Memory B cell (primary cell): ENCODE measurements at places on chromosomes 13 and 19.

DNA sequence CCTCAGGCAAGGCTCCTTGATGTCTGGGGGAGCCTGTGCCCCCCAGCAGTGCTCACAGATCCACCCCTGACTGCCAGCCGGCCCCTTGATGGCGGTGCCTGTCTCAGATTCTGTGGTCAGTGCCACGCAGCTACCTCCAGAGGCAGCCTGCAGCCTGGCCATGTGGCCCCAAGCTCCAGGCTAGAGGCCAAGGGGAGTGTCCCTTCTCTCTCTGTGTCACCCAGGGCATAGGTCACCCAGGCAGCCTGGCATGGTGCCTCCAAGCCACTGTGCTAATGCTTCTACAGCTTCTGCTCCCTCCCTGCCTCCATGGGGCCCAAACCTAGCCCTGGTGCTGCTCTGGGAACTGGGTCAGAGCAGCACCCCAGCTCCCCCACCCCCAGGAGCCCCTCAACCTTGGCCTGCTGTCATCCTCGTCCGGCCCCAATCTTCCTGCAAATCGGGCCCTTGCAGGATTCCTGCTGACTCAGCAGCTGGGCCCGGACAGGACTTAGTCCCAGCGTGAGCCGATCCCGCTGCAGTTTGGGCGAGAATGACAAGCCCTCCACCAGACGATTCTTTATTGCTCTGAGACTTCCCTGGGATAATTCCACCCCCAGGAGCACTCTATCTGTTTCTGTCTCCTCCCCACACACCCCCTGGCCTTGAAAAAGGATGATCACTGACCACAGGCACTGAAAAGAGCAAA, 2.8 kb upstream of the ARL11 start:
- H3K27ac ChIP-seq: no peak overlapping the region
- no peak for DNase-seq
- H3K4me1 ChIP-seq: peaks cover 9% of the 10 kb centered on the region
- no peaks in the 10 kb centered on the region for H3K36me3 ChIP-seq

DNA sequence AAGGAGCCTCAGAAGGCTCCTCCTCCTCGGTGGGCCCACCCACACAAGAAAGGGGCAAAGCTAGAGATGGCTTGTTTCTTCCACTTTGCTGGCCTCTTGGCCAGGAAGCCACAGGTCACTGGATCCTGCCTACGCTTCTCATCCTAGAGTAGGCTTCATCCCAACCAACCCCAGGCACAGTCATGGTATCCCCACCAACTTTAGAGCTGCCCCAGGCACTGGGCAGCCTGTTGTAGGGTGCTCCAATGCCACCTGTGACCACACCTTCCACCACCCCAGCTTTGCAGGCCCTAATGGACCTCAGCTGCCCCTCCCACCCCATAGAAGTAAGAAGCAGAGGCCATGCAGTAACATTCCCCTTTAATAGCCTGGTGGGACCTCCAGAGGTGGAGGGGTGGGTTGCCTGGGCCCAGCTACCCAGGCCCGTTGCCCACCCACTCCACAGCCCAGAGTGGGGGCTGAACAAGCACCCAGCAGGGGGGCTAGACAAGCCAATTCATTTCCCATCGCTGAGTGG, 522 bp upstream of the CHMP2A start:
- no peak for DNase-seq
- H3K36me3 ChIP-seq: peaks cover 26% of the 10 kb centered on the region
- peaks cover 50% of the 10 kb centered on the region for H3K4me1 ChIP-seq
- H3K4me3 ChIP-seq: peak overlapping the region; percentile 99
- no peaks in the 10 kb centered on the region for H3K27me3 ChIP-seq
- peak overlapping the region; percentile 99 for H3K27ac ChIP-seq

- no peak for DNase-seq
- peaks cover 39% of the 10 kb centered on the region for H3K27me3 ChIP-seq
- peak overlapping the region; percentile 75 for H3K4me3 ChIP-seq
- H3K36me3 ChIP-seq: peaks cover 2% of the 10 kb centered on the region
- H3K27ac ChIP-seq: no peak overlapping the region
These were observed 179 bp upstream of the AMER2 start for GRCh38 chr13:25172303-25172630.

DNA sequence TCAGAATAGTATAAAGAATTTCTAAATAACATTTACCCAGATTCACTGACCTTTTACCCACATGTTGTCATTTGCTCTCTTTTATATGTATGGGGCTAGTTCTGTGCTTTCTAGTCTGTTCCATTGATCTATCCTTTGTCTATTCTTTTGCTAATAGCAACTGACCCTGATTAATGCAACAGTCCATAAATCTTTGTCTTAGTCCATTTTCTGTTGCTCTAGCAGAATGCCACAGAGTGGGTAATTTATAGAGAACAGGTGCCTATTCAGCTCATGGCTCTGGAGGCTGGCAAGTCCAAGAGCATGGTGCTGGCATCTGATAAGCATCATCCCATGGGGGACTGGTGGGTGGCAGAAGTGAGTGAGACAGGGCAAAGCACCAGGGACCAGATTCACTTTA, 52.1 kb downstream of the LHFPL6 start:
- no peak overlapping the region for H3K4me3 ChIP-seq
- no peaks in the 10 kb centered on the region for H3K36me3 ChIP-seq
- no peaks in the 10 kb centered on the region for H3K4me1 ChIP-seq
- DNase-seq: no peak

GRCh38 chr19:35935911-35936737, at the start of gene LRFN3:
LRFN3 (plus strand) TSS chr19:35936374; CDS start chr19:35939426, 3,052 bp downstream.
- no peak for DNase-seq
- H3K4me3 ChIP-seq: peak within 1 kb of the TSS; percentile 87
- peaks cover 16% of the 10 kb centered on the region for H3K27me3 ChIP-seq
- H3K27ac ChIP-seq: no peak within 1 kb of the TSS
- peaks cover 25% of the 10 kb centered on the region for H3K4me1 ChIP-seq
- peaks cover 4% of the 10 kb centered on the region for H3K36me3 ChIP-seq

DNA sequence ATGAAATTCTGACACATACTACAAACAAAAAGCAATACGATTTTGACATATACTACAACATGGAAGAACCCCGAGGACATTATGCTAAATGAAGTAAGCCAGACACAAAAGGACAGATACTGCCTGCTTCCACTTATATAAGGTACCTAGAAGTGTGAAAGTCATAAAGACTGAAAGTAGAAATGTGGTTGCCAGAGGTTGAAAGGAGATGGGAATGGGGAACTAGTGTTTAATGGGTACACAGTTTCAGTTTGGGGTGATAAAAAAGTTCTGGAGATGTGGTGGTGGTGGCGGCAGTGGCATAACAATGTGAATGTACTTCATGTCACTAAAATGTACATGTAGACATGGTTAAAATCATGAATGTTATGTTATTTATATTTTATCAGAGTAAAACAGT, 12.1 kb upstream of the NDFIP2 start:
- no peaks in the 10 kb centered on the region for H3K36me3 ChIP-seq
- peaks cover 1% of the 10 kb centered on the region for H3K27me3 ChIP-seq
- H3K4me3 ChIP-seq: no peak overlapping the region
- no peaks in the 10 kb centered on the region for H3K4me1 ChIP-seq

DNA sequence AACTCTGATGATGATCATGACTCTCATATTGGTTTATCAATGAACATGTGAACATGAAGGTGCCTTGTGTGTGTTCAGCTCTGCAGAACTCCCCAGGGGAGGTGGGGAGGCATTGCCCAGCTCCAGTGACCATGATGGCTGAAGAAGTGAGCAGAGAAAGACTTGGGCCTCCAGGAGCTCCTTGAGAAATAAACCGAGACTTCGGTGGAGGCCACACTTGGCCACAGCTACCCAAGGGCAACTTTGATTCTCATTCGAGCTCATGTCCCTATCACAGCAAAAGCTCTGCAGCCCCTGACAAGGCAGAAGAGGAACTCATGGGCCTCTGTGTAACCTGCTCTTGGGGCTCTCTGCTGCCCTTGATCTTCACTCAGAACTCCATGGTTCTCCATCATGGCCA, 44.1 kb upstream of the ZNF536 start:
- DNase-seq: no peak
- peaks cover 5% of the 10 kb centered on the region for H3K27me3 ChIP-seq
- H3K36me3 ChIP-seq: peaks cover 4% of the 10 kb centered on the region

- H3K27me3 ChIP-seq: no peaks in the 10 kb centered on the region
- H3K4me3 ChIP-seq: peak overlapping the region; percentile 40
- no peak for DNase-seq
- H3K4me1 ChIP-seq: peaks cover 45% of the 10 kb centered on the region
- H3K36me3 ChIP-seq: peaks cover 20% of the 10 kb centered on the region
These were observed 2.7 kb upstream of the CCDC97 start for GRCh38 chr19:41307090-41307875.

DNA sequence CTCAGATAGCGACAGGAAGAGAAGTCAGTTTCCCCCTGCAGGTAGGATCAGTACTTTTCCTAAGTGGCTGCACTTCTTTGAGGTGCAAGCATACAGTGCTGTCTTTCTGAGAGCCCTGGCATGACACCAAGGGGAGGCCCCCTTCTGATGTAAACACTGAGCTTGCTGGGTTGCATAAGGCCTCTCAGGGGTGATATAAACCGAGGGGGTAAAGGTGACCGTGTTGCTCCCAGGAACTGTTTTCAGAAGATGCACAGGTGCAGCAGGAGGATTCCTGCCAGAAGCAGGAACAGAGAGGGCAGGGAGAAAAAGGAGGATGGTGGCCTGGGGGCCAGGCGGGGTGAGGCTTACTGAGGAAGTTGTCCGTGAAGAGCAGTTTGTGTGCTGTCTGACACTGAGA, 74.0 kb upstream of the ZNF30 start:
- DNase-seq: no peak
- H3K27me3 ChIP-seq: no peaks in the 10 kb centered on the region
- H3K4me3 ChIP-seq: no peak overlapping the region
- peaks cover 9% of the 10 kb centered on the region for H3K4me1 ChIP-seq
- no peak overlapping the region for H3K27ac ChIP-seq

DNA sequence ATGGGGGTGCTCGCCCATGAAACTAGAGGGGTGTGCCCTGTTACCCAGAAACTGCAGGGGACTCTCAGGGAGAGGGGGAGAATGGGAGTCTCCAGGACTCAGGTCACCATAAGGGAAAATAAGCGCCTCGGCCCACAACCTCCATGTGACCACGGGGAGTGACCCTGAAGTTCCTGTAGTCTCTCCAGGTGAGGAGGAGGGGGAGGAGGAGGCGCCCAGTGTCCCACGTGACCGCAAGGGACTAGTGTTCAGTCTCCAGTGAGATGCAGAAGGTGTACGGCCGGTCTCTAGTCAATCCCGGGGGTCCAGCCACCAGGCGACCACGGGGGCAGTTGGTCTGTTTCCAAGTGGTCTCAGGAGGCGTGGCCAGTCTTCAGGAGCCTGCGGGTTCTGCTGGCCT, 16.0 kb downstream of the TM6SF2 start:
- no peak overlapping the region for H3K27ac ChIP-seq
- DNase-seq: no peak
- H3K4me3 ChIP-seq: no peak overlapping the region

- no peak overlapping the region for H3K27ac ChIP-seq
- H3K36me3 ChIP-seq: no peaks in the 10 kb centered on the region
- no peaks in the 10 kb centered on the region for H3K4me1 ChIP-seq
- H3K4me3 ChIP-seq: no peak overlapping the region
- DNase-seq: no peak
- H3K27me3 ChIP-seq: no peaks in the 10 kb centered on the region
These were observed 814.5 kb upstream of the MIR17HG start for GRCh38 chr13:90532861-90533492.

DNA sequence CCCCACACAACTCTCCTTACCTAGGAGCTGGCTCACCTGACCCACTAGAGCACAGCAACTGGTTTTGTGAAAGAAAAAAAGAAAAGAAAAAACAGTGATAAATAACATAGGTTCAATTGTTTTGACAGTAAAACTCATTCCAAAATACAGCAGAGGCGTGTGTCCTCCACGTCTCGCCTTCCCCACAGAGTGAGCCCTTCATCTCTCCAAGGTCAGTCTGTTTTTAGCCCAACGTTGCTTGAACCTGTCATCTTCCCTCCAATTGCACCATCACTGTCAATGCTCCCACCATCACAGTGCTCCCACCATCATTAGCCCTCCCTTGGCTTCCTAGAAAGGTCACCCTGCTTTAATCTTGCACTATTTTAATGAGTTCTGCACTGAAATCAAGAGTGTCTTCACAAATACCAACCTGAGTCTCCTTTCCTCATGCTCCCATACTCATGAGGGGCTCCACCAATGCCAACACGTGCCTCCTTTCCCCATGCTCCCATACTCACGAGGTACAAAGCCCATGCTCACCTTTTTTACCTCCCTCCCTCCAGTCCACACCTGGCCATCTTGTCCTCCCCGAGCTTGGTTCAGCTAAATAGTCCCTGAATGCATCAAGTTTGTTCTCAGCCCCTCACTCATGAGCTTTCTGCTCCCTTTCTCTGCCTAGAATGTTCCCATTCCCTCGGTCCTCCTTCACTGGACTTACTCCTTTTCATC, 103.7 kb downstream of the IRS2 start:
- DNase-seq: no peak
- no peaks in the 10 kb centered on the region for H3K27me3 ChIP-seq
- H3K4me3 ChIP-seq: no peak overlapping the region
- no peaks in the 10 kb centered on the region for H3K4me1 ChIP-seq
- no peak overlapping the region for H3K27ac ChIP-seq

- no peak for DNase-seq
- H3K36me3 ChIP-seq: no peaks in the 10 kb centered on the region
- H3K27me3 ChIP-seq: peaks cover 14% of the 10 kb centered on the region
- no peak overlapping the region for H3K4me3 ChIP-seq
- H3K27ac ChIP-seq: no peak overlapping the region
These were observed 27.1 kb upstream of the UBL3 start for GRCh38 chr13:29877456-29878078.

DNA sequence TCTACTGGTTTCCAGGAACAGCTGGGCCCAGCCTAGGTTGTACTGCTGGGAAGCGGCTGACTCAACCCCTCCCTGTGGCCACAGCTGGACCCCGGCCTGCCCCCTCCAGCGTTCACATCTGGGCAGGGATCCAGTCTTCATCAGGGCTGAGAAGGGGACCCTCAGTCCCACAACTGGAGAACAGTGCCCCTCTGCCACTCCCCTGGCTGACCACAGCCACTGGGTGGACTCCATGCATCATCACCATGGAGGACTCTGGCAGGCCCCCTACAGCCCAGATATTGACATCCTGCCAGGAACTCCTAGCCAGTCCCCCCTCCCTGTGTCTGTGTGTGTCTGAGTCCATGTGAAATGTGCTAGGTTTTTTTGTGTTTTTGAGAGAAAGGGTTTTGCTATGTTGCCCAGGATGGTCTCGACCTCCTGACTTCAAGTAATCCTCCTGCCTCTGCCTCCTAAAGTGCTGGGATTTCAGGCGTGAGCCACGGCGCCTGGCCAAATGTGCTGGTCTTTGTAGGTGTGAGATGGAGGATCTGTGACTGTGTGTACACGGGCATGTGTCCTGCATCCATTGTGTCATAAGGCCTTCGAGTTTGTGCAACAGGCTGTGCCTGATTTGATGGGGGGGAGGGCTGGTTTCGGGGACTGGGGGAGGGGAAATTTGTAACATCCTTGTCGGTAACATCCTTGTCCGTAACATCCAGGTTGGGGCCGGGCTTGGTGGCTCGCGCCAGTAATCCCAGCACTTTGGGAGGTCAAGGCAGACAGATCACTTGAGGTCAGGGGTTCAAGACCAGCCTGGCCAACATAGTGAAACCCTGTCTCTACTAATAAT, 4.0 kb upstream of the HOOK2 start:
- H3K27me3 ChIP-seq: no peaks in the 10 kb centered on the region
- H3K4me3 ChIP-seq: peak overlapping the region; percentile 41
- H3K4me1 ChIP-seq: peaks cover 20% of the 10 kb centered on the region
- DNase-seq: no peak
- H3K36me3 ChIP-seq: no peaks in the 10 kb centered on the region
